Inflammatory macrophage treated with lipopolysaccharide for 4 hours (primary cell): ENCODE measurements at places on chromosomes 5 and 9.

DNA sequence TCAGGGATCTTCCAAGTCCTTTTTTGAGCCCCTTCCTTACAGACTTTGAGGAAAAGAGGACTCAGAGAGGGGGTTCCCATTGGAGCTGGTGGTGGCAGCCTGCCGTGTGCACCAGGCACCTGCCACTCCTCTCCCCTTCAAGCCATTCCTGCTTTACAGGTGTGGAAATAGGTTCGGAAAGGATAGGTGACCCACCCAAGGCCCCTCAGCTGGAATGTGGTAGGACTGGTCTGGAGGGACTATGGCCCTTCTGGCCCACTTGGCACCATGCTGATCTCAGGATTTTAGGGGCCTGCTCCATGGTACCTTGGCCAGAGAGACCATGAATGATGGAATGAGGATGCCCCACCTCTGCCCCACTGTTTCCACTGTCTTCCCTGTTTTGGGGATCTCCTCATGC lies 1.4 kb downstream of the GALNT12 start:
- DNase-seq = no peak

DNA sequence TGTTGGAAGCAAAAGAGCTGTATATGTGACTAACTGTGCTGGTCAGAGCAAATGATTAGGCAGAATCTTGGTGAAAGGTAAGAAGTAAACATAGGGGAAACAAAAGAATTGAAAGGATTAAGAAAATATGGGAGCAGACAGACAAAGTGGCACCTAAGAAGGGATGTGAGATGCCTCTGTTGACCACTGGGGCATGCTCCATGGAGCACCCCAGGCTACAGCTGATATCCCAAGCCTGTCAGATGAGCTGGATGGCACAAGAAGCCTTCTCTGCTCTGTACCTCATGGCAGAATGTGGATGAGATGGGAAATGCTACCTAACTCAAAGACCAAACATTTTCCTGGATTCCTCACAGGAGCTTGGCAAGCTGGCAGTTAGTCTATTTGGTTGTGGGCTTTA lies 89.3 kb upstream of the SLIT3 start:
- no peak for DNase-seq

DNA sequence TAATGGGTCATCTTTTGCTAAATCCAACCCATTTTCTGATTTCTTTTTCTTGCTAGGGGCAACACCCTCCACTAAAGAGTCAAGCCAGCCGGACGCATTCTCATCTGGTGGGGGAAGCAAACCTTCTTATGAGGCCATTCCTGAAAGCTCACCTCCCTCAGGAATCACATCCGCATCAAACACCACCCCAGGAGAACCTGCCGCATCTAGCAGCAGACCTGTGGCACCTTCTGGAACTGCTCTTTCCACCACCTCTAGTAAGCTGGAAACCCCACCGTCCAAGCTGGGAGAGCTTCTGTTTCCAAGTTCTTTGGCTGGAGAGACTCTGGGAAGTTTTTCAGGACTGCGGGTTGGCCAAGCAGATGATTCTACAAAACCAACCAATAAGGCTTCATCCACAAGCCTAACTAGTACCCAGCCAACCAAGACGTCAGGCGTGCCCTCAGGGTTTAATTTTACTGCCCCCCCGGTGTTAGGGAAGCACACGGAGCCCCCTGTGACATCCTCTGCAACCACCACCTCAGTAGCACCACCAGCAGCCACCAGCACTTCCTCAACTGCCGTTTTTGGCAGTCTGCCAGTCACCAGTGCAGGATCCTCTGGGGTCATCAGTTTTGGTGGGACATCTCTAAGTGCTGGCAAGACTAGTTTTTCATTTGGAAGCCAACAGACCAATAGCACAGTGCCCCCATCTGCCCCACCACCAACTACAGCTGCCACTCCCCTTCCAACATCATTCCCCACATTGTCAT lies 72.0 kb downstream of the NUP214 start:
- DNase-seq = no peak

DNA sequence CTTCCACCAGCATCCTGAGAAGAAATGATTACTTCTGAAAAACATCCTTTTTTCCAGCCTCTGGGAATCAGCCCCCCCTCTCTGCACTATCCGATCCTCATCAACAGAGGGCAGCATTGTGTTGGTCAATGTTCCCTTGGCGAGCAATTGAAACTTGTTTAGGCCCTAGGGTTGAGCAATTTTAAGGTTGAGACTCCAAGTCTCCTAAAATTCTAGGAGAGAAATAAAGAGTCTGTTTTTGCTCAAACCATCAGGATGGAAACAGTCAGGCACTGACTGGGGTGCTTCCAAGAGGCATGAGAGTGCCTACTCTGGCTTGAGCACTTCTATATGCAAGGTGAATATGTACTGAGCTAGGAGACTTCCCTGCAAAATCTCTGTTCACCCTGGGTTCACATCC lies 12.4 kb upstream of the CYFIP2 start:
- peak; percentile 62 for DNase-seq

- DNase-seq = no peak
Observed at GRCh38 chr9:121333950-121334773, 35.9 kb downstream of the STOM start.

- no peak for DNase-seq
Observed at GRCh38 chr9:108830272-108830671, 25.5 kb downstream of the ACTL7B start.

DNA sequence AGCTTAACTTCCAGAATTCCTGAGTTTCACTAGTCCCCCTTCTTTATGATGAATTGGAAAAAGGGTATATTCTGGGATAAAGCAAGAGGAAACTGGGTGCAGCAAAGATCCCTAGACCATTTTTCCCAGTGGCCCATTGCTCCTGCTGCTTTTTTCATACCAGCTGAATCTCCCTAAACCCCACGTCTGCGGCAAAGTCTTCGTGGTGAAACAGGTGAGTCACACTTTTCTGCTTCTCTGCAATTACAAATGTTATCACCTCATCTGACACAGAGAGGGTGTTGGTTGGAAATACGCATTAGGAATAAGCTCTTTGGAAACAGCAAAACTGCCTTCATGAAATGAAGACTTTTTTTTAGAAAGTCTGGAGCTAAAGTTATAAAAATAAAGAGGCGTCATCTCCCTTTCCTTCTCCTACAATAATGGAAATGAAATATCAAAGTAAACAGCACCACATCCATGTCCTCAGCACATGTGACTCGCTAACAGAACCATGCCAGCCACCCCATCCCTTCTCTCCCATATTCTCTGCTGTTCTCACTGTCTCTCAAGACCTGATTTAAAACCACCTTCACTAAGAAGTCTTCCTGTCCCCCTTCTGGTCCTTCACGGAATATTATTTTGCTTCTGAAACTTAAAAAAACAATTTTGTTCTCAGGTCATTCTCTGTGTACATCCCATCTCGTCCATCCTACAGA lies 39.5 kb upstream of the GLRX start:
- peak; percentile 40 for DNase-seq

GRCh38 chr5:126363658-126364057 lies 59.6 kb upstream of the GRAMD2B start:
- DNase-seq = peak; percentile 59

GRCh38 chr5:135149229-135149955 lies 115.4 kb upstream of the PITX1 start:
- no peak for DNase-seq

- peak; percentile 74 for DNase-seq
Observed at GRCh38 chr5:17918373-17919104, 284.3 kb downstream of the TAF11L14 start.

DNA sequence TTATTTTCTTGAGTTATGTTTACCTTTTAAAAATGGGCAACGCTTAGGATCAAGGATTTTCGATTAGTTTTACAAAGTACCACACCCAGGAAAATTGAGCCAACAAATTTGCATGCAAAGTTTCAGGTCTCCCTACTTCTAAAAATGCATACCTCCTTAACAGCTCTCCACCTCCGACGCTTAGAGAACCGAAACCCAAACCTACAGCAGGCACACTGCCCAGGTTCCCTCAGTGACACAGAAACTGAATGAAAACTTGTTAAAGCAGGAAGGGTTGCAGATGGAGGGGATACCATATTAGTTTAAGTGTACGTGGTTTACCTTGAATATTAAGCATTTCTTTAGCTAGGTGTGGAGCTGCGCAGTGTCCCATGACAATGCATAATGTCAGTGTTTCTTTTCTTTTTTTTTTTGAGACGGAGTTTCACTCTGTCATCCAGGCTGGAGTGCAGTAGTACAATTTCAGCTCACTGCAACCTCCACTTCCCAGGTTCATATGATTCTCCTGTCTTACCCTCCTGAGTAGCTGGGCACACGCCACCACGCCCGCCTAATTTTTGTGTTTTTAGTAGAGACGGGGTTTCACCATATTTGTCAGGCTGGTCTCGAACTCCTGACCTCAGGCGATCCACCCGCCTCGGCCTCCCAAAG lies 1.6 kb upstream of the SUB1 start:
- DNase-seq = peak; percentile 30

GRCh38 chr5:119752921-119753886 lies 123.8 kb downstream of the FAM170A start:
- DNase-seq = no peak

GRCh38 chr9:133119103-133119845 lies 1.8 kb downstream of the RALGDS start:
- no peak for DNase-seq

DNA sequence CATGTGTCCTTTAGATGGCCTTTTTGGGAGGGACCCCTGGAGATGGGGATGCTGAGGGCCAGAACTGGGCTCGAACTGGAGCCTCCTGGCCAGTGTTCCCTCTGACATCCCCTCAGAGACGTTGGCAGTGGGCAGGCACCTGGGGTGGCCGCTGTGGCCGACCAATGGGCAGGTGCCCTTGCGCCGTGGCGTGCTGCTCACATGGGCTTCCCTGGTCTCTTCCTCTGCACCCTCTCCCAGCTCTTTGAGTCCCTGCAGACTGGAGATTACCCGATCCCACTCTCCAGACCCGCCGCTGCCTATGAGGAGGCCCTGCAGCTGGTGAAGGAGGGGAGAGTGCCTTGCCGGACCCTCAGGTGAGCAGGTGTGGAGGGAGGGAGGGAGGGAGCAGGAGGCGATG lies 19.9 kb upstream of the DOLPP1 start:
- DNase-seq = no peak

DNA sequence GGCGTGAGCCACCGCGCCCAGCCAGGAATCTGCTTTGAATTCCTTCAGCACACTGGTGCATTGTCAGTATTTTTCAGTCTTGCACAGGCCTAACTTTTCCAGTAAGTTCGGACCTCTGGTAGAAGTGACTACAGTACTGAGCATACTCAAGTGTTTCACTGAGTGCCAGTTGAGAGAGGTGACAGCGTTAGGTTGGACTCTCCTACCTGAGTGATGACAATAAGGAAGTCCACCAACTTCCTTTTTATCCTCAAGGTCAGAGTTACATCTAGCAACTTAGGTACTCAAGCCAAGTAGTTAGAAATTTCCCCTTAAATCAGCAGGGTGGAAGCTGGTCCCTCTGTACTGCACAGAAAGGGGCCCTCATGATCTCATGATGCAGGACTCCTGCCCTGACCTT lies 26.0 kb upstream of the FSD1L start:
- DNase-seq = no peak

GRCh38 chr5:1961952-1962595 lies 79.3 kb upstream of the IRX4 start:
- DNase-seq = no peak

DNA sequence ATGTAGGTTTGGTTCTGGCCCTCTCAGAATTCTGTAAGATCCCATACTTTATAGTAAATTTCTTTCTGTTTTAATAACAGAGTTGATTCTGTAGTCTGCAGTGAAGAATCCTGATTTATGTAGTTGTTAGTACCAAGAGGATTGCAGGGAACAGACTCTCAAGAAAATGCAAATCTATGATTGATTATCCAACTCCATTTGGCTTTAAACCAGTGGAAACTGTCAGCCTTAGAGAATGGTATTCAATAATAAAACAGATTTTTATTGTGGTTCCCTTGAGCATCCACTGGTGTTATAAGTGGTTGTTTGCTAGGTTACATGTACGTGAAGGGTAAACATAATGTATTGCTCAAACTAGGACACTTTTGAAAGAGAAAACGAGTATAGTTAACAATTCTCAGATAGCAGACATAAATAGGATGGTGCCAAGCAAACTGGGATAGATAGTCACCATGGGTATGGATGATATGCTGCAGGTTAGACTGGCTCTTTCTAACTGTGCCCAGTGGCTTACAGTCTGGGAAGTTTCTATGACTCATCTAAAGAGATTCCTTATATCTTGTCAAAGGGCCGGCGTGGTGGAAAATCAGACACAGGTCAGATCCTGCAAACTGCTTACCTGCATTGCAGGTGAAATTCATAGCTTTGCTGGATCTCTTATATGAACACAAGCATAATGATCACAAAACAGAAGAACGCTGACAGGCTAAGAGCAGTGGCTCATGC lies 41.7 kb upstream of the RPS23 start:
- no peak for DNase-seq

DNA sequence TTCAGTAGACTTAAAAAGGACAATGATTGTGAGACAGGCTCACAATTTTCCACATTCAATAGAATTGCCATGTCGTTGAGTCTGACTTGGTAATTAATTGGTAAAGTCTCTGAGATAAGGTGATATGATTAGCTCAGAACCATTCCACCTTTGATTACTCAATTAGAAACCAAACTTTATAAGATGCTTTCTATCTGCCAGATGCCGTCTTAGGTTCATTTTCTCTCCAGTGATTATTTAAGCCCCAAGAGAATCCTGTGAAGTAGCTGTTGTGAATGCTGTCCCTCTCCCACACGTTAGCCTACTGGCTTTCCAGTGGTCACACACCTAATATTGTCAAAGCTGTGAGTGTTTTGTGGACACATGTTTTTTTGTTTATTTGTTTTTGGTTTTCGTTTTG lies 528.9 kb upstream of the ZNF462 start:
- DNase-seq = no peak

DNA sequence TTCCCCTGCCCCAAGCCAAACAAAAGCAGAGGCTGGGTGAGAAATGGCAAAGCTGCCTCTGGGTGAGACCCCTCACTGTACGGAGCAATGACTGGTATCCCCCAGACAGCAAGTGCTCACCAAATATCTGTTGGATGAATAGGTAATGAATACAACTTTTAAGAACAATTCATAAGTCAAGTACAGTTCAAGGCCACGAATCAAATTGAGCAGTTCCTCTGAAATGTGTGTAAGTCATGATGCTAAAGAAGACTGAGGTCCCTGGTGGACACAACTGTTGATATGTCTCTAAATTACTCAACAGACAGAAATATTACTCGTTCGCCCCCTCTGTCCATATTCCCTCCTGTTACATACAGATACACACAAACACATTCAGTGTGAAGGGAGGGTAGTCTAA lies 160.7 kb downstream of the GLIS3 start:
- DNase-seq = peak; percentile 10

- no peak for DNase-seq
Observed at GRCh38 chr9:129469188-129469987, 151.5 kb downstream of the C9orf50 start.

DNA sequence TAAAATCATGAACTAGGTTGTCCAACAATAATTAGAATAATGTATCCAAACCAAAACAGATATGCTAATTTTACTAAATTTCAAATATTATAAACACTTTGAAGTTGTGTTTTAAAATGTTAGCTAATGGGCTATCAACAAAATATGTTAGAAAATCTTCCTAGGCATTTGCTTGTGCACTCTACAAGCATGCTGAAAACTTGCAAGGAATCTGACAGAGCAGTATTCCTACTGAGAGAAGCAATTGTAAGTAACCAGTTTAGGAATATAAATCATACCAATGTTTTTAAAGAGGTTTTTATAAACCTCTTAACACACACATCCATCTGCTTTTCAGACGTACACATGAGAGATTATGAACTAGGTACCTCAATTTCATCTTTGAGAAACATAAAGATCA lies 228.4 kb upstream of the TBCA start:
- no peak for DNase-seq

GRCh38 chr5:132090107-132090506 lies 16.5 kb downstream of the CSF2 start:
- DNase-seq = no peak
